ENCODE measurements at places on chromosomes 2 and 18.

- no peak for DNase-seq
Measured at GRCh38 chr2:25521665-25522387, 151.6 kb downstream of the DTNB start.

GRCh38 chr2:196915507-196916189 lies 10.9 kb downstream of the PGAP1 start:
- DNase-seq, result no peak

- DNase-seq, result no peak
Measured at GRCh38 chr2:101380376-101380775, 6.9 kb downstream of the CREG2 start.

DNA sequence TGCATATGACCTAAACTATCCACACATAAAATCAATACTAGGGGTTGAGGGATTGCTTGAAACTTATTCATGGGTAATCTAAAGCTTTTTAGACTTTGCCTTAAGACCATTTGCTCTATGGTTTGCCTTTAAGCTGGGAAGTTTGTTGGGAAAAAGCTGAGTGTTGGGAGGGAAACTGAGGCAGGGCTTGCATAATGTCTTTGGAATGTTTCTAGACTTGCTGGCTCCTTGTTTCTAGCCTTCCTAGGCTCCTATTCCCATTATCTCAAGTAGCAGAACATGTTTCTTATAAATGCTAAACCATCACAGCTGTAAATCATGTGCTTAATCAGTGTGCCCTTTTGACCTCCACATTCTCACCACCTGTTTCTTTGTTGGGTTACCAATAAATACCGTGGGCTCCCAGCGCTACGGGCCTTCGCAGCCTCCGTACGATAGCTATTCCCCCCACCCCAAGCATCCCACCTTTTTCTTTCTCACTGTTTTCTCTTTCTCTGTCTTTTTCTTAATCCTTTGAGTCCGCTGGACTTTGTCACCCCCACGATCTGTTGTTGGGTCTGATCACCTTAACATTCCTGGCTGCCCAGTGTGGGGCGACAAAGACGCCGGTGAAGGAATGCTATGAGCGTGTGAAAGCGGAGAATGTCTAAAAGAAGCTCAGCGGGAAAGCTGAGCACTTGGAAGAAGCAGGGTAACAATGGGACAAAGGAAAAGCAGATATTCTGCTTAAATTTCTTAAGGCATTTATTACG lies 49.4 kb upstream of the CWC22 start:
- no peak for DNase-seq

DNA sequence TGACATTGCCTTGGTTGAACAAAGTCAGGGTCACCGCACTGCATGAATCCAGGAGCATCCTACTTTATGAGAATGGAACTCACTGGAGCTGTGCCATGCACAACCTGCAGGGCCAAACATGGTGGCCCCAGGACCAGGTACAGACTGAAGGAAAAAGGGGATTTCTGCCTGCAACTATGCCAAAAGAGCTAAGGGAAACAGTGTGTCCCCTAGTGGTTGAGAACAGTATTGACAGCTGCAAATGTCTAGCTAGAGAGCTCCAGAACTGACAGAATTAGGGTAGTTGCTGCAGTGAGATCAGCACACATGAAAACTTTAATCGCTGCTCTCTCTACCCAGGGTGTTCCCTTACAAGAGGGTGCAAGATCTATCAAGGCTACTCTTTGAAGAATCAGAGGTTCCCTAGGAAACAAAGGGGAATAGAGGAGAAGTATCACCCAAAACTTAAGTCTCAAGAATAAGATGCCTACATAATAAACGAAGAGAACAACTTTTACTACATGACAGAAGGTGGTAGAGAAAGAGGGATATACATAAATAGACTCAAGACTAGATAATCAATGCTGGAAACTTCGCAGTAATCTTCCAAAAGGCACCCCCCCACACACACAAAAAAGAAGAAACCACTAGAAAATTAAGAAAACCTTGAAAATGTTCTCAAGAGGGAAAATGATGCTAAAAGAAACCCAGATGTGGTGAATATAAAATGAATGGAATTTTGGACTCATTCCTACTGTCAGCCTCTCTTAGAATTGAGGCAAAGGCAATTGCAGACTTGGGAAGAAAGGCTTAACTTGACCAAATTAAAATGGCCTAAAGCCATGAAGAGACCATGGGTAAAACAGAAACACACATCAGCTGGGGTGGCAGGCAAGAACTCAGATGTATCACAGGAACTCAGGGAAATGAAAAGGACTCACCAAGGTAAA lies 43.6 kb upstream of the IHH start:
- no peak for DNase-seq

DNA sequence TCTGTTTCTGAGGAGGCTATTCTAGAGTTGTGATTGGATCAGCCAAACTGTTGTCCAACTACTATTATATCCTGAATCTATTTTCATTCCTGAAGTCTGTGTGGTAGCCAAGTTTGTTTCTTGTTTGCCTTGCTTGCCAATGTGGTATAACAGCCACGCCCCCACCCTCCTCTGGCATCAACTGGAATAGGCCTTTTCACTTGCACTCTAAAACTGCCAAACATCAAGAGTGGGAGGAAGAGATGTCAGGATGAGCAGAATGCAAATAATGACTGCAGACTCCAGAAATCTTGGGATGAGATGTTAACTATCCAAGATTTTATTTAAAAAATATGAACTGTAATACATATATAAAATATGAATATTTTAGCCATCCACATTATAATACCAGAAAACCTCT lies 246.1 kb downstream of the NRXN1 start:
- no peak for DNase-seq

Measured in cortex of kidney (tissue), 1 donor.